Spleen (tissue), 13 donors: ENCODE measurements at places on chromosomes 16 and 17.

DNA sequence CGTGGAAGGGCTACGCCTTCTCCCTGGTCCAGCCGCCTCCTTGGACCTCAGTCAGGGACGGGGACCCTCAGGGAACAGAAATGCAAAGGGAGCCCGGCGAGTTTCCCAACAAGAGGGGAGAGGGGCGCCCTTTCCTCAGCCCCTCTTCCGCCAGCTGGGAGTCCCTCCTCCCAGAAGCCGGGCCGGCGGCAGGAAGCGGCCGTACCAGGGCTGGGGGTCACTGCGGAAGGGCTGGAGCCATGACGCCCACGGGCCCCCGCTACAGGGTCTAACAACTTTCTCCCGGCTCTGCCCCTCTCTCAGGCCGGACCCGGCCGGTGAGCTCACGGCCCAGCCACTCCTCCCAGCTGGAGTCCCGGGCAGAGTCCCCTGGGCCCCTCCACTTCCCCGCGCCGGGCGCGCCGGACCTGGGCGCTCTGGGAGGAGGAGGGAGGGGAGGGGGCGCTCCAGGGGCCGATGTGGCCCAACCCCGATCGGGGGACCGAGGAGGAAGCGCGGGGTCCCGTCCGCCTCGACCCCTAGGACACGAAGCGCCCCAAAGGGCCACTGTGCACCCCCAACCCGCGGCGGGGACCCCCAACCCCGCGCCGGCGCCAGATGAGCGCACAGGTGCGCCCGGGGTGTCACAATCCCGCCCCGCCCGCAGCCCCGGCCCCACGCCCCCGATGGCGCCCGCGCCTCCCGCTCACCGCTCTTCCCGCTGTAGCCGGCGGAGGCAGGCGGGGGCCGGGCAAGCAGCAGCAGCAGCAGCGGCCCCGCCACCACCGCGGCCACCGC is 578 bp downstream of the PGAP6 start:
- peak overlapping the region; percentile 92 for H3K27ac ChIP-seq
- H3K4me3 ChIP-seq = peak overlapping the region; percentile 96
- H3K36me3 ChIP-seq = peaks cover 15% of the 10 kb centered on the region
- DNase-seq = peak; percentile 92
- peaks cover 66% of the 10 kb centered on the region for H3K4me1 ChIP-seq

DNA sequence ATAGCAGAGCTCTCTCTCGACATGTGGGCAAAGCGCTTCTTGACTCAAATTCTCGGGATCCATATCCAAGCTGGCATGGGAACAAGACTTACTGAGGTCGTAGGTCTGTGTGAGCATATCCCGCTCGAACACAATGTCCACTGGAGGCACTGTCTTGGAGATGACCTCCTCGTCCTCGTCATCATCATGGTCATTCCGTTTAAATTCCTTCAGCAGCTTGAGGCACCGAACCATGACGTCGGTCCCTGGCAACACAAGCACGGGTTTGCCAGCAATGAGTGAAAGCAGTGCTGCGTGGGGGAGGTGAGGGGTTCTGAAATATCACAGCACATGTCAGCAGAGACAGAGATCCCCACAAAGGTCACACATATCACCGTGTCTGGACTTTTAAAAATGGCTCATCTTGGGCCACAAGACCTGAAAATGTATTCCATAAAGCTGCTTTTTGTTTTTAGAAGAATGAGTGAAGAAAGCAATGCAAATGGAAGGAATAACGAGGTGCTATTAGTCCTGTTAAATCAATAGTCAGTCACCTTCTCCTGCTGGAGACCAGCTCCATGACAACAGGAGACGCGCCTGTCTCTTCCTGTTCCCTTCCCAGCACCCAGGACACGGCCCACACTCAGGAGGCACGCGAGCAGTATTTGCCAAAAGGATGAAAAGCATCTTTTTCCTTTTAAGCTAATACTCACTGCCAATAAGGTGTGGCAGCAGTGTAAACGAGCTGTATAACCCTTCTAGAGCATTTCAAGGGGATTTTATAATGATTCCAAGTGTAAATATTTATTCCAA is 37.9 kb downstream of the GTF3C1 start:
- H3K4me1 ChIP-seq = no peaks in the 10 kb centered on the region
- no peak for DNase-seq
- peaks cover 99% of the 10 kb centered on the region for H3K36me3 ChIP-seq
- no peak overlapping the region for H3K4me3 ChIP-seq
- no peaks in the 10 kb centered on the region for H3K27me3 ChIP-seq

DNA sequence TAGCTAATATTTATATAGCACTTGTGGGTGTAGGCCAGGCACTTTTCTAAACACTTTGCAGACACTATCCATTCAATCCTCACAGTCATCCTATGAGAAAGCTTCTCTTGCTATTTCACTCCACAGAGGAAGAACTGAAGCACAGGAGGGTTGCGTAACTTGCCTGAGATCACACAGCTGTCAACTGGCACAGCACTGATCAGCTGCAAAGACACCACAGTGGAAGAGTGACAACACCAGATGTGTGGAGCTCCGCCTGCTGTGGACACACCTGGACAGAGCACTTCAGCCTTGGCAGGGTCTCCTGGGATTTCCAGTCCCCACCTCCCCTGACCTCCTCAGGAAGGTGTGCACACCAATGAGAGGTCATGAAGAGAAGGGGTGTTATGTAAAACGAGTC is 13.3 kb upstream of the CNEP1R1 start:
- no peak for DNase-seq
- H3K36me3 ChIP-seq = no peaks in the 10 kb centered on the region
- H3K4me3 ChIP-seq = no peak overlapping the region
- no peaks in the 10 kb centered on the region for H3K4me1 ChIP-seq
- H3K27me3 ChIP-seq = no peaks in the 10 kb centered on the region

DNA sequence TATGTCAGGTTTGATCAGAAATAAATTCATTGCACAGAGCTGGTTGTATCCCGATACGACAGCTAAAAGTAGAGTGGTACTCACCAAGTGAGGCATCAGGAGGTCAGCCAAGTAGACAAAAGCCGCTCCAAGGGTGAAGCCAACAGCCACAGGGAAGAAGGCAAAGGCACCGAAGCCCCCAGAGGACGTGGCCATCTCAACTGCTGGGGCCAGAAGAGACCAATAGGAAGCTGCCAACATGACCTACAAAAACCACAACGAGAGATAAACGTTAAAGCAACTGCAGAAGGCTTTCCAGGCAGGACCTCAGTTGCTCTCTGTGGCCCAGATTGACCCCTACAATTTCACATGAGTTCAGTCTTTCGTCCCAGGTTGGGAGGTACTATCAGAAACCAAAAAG is 61.0 kb downstream of the SLC39A11 start:
- H3K27ac ChIP-seq = no peak overlapping the region
- H3K4me1 ChIP-seq = no peaks in the 10 kb centered on the region
- H3K4me3 ChIP-seq = no peak overlapping the region
- DNase-seq = no peak

- H3K27ac ChIP-seq = no peak overlapping the region
- no peaks in the 10 kb centered on the region for H3K27me3 ChIP-seq
- DNase-seq = no peak
- peaks cover 9% of the 10 kb centered on the region for H3K36me3 ChIP-seq
- H3K4me1 ChIP-seq = no peaks in the 10 kb centered on the region
Observed at GRCh38 chr16:24568392-24568791, 29.0 kb downstream of the RBBP6 start.

DNA sequence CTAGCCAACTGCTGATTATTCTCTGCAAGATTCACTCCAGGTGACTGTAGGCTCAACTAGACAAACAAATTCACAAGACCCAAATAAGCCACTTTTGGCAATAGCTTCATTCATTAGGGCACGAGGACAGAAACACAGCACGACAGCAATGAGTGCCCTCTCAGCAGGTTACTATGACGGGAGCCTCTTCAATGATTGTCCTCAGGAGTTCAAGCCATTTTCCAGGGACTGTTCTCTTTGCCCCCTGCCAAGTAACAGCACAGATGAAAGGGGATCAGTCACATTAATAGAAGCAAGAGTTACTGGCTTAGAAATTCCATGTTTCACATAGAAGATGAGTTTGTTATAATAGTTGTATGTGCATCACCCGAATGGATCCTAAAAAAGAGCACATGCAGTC is 712.2 kb downstream of the CDH8 start:
- no peak overlapping the region for H3K27ac ChIP-seq
- no peak overlapping the region for H3K4me3 ChIP-seq
- H3K27me3 ChIP-seq = no peaks in the 10 kb centered on the region
- H3K4me1 ChIP-seq = no peaks in the 10 kb centered on the region
- H3K36me3 ChIP-seq = no peaks in the 10 kb centered on the region

DNA sequence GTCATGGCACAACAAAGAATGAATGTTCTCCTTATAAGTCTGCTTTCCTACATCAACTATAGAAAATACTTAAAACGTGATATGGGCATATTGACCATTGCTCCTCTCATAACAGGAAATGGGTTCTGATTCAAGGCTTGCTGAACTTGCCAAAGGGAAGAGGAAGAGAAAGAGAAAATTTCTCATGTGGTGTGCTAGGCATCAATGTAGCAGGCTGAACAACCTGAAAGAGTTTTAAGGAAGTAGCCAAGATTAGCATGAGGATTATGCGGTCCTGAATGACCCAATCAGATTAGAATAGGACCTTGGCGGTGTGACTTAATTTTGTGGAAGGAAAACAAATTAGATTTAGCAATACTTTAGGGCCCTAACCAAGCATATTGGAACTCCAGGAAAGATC is 617.7 kb upstream of the CDH11 start:
- H3K36me3 ChIP-seq = no peaks in the 10 kb centered on the region
- no peak for DNase-seq
- H3K27me3 ChIP-seq = no peaks in the 10 kb centered on the region
- H3K4me3 ChIP-seq = no peak overlapping the region

- no peaks in the 10 kb centered on the region for H3K4me1 ChIP-seq
- no peak for DNase-seq
- H3K36me3 ChIP-seq = no peaks in the 10 kb centered on the region
- H3K4me3 ChIP-seq = no peak overlapping the region
- H3K27ac ChIP-seq = no peak overlapping the region
- H3K27me3 ChIP-seq = no peaks in the 10 kb centered on the region
Observed at GRCh38 chr16:58661199-58661830, 23.3 kb downstream of the SLC38A7 start.

GRCh38 chr16:1923299-1924034 is 5.3 kb upstream of the HS3ST6 start:
- H3K27me3 ChIP-seq = peaks cover 55% of the 10 kb centered on the region
- no peaks in the 10 kb centered on the region for H3K36me3 ChIP-seq
- H3K4me1 ChIP-seq = peaks cover 16% of the 10 kb centered on the region
- no peak overlapping the region for H3K27ac ChIP-seq
- no peak overlapping the region for H3K4me3 ChIP-seq
- no peak for DNase-seq

- DNase-seq = no peak
- H3K4me3 ChIP-seq = no peak overlapping the region
- no peaks in the 10 kb centered on the region for H3K27me3 ChIP-seq
- peaks cover 65% of the 10 kb centered on the region for H3K4me1 ChIP-seq
- no peak overlapping the region for H3K27ac ChIP-seq
Observed at GRCh38 chr17:57447990-57448758, 191.9 kb downstream of the MSI2 start.

DNA sequence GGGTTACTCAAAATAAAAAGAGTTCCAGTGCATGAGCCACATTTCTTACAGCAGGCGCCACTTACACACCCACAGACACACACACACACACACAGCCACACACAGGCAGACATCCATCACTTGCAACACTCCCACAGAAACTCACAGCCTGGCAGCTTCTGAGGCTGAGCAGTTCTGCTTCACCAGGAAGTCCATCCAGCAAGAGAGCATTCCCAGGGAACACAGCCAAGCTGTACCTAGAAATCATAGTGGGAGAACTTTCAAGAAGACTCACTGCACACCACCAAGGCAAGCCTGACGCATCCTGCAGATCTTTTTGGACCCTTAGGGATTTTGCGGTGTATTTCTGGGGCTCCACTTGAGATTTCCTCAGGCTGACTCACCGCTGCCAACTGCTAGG is 140.9 kb upstream of the WSB1 start:
- H3K36me3 ChIP-seq = no peaks in the 10 kb centered on the region
- H3K27me3 ChIP-seq = no peaks in the 10 kb centered on the region
- H3K4me3 ChIP-seq = no peak overlapping the region
- peak; percentile 22 for DNase-seq
- H3K4me1 ChIP-seq = no peaks in the 10 kb centered on the region
- H3K27ac ChIP-seq = no peak overlapping the region

DNA sequence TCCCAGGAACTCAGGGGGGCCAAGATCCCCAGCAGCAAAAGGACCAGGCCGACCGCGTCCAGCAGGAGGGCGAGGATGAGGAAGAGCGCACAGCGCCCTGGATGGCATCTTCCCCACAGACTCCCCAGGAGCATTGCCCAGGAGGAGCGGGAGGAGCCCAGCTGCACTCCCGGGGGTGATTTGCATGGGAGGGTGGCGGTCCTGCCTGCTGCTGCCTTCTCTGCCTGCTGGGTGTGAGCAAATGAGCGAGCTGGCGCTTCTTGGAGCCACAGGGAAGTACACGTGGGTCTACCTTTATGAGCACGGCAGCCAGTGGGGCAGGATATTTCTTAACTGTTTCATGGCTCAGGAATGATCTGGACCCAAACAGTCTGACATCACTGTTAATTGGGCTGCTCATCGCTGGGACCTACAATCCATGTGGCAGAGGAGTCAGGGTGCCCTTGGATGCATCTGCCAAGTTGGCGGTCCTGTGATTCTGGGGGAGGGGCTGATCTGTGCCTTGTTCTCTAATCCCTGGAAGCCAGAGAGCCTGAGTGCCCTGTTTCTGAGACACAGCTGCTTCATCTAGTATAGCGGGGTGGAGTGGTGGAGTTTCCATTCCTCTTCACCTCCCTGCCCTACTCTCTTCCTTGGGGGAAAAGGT is at the start of gene TMEM238L:
TMEM238L (minus strand) TSS at position 270 of the 646 bp plus-strand sequence; CDS start at position 134, 136 bp downstream.
- peaks cover 8% of the 10 kb centered on the region for H3K4me1 ChIP-seq
- no peak for DNase-seq
- no peak within 1 kb of the TSS for H3K4me3 ChIP-seq
- no peak within 1 kb of the TSS for H3K27ac ChIP-seq

DNA sequence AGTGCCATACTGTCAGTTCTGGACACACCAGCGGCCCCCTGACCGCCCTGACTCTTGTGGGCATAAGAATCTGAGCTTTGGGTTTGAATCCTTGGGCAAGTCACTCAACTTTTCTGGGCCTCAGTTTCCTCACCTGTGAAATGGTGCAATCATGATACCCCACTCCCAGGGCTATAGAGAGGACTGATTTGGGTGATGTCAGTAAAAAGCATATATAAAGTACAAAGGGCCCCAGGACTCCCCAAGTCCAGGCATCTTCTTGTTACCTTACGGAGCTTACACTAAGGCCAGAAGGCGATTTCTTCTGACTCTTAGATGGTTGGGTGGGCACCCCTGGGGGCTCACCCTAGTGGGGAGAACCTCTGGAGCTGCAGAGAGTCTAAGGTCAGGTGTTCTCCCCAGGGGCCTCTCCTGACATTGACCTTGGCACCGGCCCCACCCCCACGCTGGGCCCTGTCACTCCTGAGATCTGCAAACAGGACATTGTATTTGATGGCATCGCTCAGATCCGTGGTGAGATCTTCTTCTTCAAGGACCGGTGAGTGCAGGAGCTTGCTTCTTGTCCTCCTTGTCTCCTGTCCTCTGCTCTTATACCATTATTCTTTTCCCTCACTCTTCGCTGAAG is 13.9 kb downstream of the MMP2 start:
- no peaks in the 10 kb centered on the region for H3K36me3 ChIP-seq
- H3K4me3 ChIP-seq = no peak overlapping the region
- H3K27ac ChIP-seq = no peak overlapping the region
- H3K4me1 ChIP-seq = no peaks in the 10 kb centered on the region
- H3K27me3 ChIP-seq = no peaks in the 10 kb centered on the region
- DNase-seq = no peak
